ENCODE measurements at places on chromosomes 3 and 15.

DNA sequence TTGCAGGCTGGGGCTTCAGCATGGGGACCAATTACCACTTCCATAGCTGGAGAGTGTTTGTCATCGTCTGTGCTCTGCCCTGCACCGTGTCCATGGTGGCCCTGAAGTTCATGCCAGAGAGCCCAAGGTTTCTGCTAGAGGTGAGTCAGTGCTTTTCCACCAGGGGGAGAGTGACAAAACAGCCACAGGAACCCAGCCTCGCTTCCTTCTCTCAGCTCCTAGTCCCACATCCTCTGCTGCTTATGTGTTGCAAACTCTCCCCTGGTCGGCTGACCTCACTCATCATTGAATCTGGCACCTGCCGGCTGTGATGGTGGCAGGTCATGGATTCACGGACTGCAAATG, 158.3 kb downstream of the SV2B start:
- DNase-seq = no peak

DNA sequence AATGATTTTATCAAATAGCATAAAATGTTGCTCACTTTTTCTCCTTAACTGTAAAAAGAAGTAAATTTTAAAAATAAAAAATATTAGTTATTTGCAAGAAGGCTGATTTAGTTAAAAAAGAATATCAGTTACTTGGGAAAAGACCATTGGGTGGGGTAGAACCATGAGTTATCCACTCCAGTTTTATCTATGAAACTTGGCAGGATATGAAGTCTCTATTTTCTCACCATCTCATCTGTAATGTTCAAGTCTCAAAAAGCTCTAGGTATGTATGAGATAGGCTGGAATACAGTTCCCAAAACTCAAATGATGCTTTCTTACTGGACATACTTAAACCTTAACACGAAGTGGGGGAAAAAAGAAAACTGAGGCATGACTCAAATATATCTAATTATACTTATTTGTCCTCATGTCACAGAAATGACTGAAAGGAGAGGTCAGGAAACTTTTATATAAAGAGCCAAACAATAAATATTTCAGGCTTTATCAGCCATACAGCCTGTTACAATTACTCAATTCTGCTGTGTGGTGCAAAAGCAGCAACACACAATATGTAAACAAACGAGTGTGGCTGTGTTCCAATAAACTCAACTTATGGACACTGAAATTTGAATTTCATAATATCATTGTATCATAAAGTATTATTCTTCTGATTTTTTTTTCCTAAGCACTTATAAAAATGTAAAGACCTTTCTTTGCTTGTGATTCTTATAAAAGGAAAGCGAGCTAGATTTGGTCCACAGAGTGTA, 131.8 kb downstream of the TBL1XR1 start:
- DNase-seq = no peak

- no peak for DNase-seq
Observed at GRCh38 chr3:194067949-194068362, 68.0 kb upstream of the HES1 start.

GRCh38 chr3:180000500-180000899, 36.2 kb downstream of the PEX5L start:
- no peak for DNase-seq

GRCh38 chr15:48414015-48414414, 82.8 kb downstream of the DUT start:
- no peak for DNase-seq

GRCh38 chr3:25454005-25454927, 26.2 kb downstream of the RARB start:
- no peak for DNase-seq

DNA sequence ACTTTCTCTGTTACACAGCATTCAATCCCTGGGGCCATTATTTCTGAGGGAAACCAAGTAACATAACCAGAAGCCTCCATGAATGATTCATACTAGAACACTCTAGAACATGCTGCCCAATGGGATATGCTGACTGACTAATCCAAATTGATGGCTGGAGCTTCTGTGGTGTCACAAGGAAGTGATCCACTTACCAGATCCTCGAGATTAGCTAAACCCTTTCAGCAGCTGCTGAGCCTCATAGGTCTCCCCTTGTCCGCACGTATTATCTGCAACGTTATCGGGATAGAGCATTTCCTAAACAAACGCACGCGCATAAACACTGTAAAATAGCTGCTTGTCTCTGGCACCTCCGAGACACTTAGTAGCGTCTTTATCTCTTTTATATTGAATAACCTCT, 61.2 kb upstream of the PROK2 start:
- DNase-seq = no peak

DNA sequence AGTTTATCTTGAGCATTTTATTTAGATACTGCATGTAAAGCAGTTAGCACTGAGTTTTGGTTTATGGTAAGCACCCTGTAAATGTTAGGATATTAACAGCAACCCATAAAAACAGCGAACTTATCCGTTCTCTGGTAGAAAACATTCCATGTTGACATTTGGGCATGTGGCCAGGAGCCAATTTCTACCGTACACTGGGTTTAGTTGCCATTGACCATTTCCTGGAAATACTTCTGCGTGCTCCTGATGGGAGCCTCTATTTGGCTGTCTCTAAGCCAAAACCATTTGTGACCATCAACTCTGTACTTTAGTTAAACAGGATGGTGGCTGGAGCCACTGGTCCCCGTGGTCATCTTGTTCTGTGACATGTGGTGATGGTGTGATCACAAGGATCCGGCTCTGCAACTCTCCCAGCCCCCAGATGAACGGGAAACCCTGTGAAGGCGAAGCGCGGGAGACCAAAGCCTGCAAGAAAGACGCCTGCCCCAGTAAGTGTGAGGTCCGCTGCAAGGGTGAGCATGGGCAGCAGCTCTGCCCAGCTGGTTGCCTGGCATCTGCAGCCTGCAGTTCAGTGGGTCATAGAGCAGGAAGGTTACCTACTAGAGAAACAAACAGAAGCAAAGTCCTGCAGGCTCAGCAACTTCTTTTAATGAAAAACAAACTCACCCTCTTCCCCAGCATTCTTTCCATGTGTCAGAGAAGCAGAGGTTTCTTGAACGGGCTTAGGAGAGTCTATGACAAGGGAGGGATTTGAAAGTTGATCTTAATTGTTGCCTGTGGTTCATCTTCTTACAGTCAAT, 7.1 kb downstream of the THBS1 start:
- DNase-seq = no peak

DNA sequence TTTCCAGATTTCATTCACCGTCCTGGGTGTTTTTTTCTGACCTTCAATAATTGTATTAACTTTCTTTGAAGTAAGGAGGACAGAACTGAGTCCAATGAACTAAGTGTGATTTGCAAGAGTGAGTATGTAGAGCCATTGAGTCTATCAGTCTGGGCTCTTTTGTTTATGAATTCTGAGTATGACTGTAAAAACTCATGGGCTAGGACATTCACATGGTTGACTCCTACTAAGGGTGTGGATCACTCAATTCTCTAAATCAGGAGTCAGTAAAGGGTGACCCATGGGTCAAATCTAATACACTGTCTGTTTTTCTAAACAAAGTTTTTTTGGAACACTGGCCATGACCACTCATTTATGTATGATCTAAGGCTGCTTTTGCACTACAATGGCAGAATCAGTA, 269.0 kb downstream of the ZNF385D start:
- DNase-seq = no peak

DNA sequence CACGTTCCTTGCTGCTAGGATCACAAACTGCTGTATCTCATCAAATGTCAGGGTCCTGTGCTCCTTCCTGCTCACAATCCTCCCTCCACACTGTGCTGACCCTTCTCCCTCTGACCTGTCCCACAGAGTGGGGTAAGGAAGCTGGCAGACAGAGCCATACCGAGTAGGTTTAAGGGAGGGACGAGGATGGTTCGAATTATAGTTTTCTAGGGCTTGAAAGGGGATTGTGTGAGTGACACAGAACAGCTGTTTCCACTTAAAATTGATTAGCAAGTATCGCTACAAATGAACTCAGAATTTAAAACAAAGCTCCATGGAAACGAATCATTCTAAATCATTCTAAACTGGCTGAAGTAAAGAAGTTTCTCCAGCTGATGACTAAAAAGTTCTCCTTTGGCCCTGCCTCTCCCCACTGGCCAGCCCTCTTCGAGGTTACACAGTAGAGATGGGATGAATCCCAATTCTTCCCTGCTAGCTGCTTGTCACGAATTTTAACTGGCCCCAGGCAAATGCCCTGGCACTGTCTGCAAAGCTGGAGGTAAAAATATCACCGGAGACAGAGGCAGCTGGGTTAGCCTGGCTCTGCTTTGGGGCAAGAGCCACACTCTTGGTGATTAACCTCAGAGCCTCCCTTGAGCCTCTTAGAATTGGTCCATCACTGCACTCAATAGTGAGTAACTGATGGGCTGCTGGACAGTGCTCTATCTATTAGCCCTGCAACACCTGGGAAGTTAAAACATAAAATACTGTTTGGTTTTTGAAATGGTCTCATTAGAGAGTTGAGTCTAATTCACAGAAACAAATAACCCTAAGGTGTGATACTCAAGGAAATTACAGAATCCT, 194.9 kb downstream of the CHST2 start:
- no peak for DNase-seq

- DNase-seq = no peak
Observed at GRCh38 chr3:101973163-101973505, 123.8 kb downstream of the NFKBIZ start.

- no peak for DNase-seq
Observed at GRCh38 chr15:61888074-61888780, 172.0 kb downstream of the VPS13C start.

DNA sequence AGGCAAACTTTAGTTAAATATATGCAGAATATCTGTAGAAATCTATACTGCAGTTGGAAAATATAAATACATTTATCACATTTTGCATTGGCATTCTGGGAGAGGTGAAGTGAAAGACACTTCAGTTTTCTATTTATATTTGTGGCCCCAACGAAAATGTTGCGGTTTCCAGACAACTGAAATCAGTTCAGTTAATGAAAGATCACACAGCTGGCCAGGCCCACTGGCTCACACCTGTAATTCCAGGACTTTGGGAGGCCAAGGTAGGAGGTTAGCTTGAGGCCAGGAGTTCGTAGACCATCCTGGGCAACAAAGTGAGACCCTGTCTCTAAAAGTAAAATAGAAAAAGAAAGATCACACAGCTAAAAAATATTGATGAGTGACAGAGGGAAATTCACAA, 11.9 kb upstream of the CLASP2 start:
- DNase-seq = no peak

- DNase-seq = no peak
Observed at GRCh38 chr3:15602146-15602536, 596 bp downstream of the BTD start.

GRCh38 chr3:184716622-184717398, 4.9 kb upstream of the MAGEF1 start:
- no peak for DNase-seq

- DNase-seq = no peak
Observed at GRCh38 chr15:61075741-61076140, 153.4 kb downstream of the RORA start.

DNA sequence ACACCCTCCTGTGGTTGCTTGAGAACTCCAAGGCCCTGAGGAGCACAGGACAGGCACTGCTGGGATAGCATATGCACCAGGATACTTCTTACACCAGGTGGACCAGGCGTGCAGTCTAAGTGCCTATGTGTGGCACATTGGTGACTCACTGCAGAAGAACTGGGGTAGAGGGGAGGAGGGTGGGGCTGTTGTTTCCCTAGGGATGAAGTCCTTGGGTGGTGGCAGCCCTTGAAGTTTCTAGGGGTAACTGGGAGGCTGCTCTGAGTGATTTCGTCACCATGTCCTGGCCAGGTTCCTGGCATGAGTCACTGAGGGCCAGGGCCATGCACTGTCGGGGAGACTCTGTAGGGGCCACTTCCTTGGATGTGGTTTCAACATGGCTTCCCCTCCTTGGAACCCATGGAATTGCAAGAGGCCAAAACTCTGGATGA, 15.9 kb downstream of the MYZAP start:
- no peak for DNase-seq

DNA sequence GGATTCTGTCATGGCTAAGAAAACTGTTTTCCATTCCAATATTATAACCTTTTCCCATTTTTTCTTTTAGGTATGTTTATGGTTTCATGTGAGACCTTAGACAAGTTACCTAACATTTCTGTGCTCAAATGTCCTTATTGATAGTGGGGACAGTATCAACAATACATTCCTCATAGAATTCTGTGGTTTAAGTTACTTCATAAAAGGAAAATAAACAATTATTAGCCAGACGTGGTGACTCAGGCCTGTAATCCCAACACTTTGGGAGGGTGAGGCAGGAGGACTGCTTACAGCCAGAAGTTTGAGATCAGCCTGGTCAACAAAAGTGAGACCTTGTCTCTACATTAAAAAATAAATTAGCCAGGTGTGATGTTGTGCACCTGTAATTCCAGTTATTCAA, 436.8 kb upstream of the CNTN4 start:
- no peak for DNase-seq

- no peak for DNase-seq
Observed at GRCh38 chr3:186057594-186057993, 51.3 kb downstream of the ETV5 start.

DNA sequence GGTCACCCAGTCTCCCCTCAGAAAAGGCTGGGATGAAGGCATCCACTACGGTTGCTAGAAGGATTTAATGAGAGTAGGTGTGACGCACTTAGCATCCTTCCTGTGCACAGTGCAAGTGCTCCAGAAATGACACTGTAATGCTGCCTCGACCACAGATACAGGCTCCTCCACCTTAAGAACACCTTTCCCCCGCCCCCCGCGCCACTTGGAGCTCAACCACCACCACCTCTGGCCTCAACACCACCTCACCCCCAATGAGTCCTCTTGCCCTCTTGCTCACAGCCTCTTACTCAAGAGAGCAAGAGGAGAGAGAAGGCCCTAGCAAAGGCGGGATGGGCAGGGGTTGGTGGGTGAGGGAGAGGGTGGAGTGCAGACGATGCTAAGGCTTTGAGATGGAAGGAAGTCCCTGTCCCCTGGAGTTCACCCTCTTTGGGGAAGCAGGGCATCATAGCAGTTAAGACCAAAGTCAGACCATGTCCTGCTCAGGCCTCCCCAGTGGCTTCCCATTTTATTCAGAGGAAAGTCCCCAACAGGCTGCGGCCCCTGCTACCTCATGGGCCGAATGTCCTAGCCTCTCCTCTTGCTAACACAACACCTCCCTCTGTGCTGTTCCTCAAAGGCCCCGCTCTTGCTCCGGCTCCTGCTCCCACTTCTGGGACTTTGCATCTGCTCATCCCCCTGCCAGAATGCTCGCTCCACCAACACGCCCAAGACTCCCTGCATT, 8.3 kb downstream of the STARD5 start:
- no peak for DNase-seq

- no peak for DNase-seq
Observed at GRCh38 chr3:150540991-150541390, 5.3 kb downstream of the SERP1 start.

GRCh38 chr3:33887478-33887877, 89.0 kb downstream of the PDCD6IP start:
- no peak for DNase-seq

All from activated CD8-positive, alpha-beta memory T cell treated with anti-CD3 and anti-CD28 coated beads for 1 hour (primary cell).